ENCODE measurements at places on chromosomes 4 and X. TPM values are rescaled to one million over a fixed set of nuclear protein-coding genes. Genes with fewer than 3 reads are reported as not detected.

DNA sequence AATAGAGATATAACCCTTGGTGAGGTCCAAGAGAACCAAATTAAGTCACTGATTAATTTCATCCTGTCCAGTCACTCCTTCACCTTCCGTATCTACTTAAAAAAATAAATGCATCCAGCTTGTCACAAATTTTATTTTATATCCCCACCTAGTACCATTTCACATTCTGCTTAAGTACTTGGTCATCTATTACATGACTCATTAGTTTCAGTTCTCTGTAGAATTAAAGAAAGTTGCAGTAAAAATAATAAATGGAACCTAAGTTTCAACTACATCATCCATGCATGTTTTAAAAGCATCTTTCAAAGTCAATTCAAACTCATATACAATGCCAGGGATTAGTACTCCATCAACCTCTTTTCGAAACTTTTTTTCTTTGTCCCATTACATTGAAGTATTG, 130.2 kb downstream of the SH2D1A start:
- H3K36me3 ChIP-seq: no peaks in the 10 kb centered on the region
- no peaks in the 10 kb centered on the region for H3K4me1 ChIP-seq
- no peak for DNase-seq
- no peak overlapping the region for H3K27ac ChIP-seq
- H3K27me3 ChIP-seq: no peaks in the 10 kb centered on the region
- H3K4me3 ChIP-seq: no peak overlapping the region

DNA sequence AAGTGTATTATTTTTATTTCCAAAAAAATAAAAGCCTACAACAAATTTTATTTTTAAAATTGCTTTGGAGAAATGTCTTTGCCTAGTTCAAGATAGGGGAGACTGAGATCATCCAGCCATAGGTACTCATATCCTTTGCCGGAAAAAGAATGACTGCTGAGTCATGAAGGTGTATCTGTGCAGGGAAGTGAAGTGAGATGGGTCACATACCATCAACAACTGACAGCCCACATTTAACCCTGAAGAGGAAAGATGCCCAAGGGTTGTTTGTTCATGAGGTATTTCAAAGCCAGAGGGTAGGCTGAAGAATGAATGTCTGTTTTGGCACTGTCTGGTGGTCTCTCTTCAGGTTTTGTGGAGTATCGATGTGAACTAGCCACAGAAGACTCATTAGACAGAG, 106.7 kb upstream of the TTC29 start:
- no peaks in the 10 kb centered on the region for H3K27me3 ChIP-seq
- peaks cover 3% of the 10 kb centered on the region for H3K4me1 ChIP-seq
- no peaks in the 10 kb centered on the region for H3K36me3 ChIP-seq
- no peak overlapping the region for H3K27ac ChIP-seq

CLIC2 gene
- 7.1 TPM for total RNA-seq

PNMA5 gene
- not detected for total RNA-seq
